ENCODE measurements at places on chromosomes 5 and 9.
A peak's percentile ranks its signal among the peaks of the same experiment; 100 is the strongest.

- DNase-seq: no peak
Observed at GRCh38 chr9:128288273-128289004, 12.4 kb downstream of the SWI5 start.

DNA sequence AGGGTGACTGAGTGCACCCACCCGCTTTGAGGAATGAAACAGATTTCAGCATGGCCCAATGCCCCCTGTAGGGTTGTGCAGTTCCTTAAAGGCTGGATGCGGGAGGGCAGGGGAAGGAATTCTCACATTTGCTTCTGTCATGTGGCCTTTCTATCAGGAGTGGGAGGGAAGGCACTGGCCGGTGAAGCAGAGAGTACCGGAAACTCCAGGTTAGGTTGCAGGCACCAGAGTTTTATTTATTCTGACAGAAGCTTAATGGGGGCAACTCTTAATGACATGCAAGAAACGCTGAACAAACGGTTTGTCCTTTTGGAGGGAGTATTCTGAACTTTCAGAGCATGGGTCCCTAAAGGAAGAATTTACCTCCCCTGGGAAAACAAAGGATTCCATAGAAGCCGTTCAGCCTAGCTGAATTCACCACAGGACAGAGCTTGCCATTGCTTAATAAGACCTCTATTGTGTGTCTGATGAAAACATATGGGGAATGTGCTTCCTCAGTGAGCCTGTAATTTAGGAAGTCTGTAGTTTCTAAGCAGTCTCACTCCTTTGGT lies 44.1 kb upstream of the EQTN start:
- peak; percentile 56 for DNase-seq

- no peak for DNase-seq
Observed at GRCh38 chr9:86093788-86094555, 5.4 kb downstream of the GOLM1 start.

- DNase-seq: peak; percentile 40
Observed at GRCh38 chr5:122882831-122883230, 37.4 kb downstream of the SNX24 start.

GRCh38 chr5:122420537-122421236 lies 108.7 kb downstream of the SNCAIP start:
- DNase-seq: no peak

GRCh38 chr5:179825655-179826182 lies 5.0 kb downstream of the SQSTM1 start:
- no peak for DNase-seq

DNA sequence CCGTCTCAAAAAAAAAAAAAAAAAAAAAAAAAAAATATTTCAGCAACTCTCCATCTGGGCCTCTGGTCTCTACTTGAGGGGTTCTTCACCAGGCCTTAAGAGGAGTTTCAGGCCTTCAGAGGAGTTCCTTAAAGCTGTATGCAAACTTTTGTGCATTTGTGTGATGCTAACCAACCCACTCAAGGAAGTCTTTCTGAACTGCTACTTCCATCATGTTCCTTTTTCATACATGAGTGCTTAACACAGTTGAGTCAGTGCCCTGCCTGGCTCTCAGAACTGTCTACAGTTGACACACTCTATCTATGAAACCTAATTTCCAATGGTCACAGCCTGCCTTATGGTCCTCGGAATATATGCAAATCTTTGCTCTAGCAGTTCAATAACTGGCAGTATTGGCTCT lies 146.5 kb downstream of the MEF2C start:
- no peak for DNase-seq

GRCh38 chr9:133763272-133764183 lies 25.4 kb upstream of the SARDH start:
- no peak for DNase-seq

GRCh38 chr5:135437796-135438560 lies 9.2 kb downstream of the DCANP1 start:
- peak; percentile 8 for DNase-seq

DNA sequence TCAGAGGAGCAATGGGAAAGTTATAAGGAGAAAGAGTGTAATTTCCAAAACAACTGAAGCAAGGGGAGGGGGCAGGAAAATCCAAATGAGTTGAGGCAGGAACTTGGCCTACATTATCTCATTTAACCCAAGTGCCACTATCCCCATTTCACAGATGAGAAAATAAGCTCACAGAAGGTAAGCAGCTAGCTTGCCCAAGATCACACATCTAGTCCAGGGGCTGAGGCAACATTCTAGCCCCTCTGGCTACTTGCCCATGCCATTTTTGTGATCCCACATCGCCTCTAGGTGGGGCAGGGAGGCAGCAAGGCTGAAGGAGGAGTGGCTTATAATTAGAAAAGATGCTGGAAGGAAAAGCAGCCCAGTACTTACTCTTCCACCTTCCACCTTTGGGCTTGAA lies 2.6 kb upstream of the PSIP1 start:
- no peak for DNase-seq

DNA sequence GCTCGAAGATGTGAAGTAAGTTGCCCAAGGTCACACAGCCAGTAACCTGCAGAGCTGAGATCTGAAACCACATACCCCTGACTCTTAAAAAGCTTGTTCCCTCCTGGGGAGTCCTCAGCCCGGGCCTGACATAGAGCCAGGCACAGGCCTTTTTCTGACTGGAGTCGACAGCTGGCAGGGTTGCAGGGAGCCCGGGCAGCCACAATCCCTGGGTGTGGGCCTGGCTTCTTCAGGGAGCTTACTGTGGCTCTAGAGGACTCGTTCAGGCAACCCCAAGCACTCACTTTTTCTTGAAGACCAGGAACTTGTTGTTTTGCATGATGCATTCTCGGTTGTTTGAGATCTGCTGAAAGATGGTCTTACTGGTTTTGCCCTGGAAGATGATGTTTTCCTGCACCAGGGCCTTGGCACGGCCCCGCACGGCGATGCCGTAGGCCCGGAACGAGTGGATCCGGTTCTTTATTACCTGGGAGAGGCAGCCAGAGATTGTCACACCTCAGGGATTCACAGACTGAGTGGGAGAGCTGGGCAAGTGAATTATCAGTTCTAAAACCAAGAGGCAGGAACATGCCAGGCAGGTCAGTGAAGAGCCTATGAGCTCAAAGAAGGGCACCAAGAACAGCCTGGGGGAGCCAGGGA lies 30.0 kb downstream of the POLR1E start:
- no peak for DNase-seq

DNA sequence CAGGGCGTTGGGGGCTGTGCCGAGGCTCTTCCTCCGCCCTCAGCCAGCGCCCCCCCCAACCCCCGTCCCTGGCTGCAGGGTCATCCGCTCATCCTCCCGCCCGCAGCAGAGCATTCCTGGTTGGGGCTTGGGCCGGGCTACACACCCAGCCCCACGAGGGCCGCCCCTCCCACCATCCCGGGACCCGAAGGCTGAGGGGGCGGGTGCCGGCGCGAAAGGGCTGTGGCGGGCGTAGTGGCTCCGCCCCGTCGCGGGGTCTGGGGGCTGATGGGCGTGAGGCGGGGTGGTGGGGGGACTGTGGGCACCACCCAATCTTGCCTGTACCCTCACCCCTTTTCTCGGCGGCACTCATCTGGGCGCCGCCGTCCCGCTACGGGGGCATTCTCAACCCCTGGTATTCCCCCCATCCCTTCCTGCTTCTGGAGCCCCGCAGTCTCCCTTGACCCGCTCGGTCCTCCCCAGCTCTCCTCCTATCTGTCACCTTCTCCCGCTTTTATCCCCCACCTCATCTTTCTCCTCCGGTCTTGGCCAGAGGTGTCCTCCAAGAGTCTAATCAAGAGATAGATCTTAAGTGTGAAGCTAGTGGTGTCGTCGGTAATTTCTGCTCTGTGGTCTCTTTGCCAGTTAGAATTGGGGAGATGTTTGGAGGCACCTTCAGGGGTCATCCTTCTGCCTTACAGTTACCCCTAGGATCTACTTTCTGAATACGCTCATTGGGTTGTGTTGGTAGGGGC lies 1.6 kb downstream of the FER start:
- DNase-seq: peak; percentile 78

DNA sequence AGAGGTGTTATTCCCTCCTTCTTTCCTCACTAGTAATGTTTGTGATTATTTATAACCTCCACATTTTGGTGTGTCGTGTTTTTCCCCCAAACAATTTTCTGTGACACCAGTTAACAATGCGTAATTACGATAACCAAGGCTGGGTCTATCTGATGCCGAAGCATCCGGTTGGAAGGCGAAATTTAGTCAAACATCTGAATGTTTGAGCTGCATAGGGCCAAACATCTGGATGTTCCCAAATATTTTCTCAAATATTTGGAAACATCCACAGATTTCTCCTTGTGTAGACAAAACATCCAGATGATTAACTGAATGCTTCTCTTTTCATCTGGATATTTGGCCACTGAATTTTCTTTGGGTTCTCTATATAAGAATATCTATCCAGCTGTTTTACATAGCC lies 371.7 kb downstream of the NFIB start:
- DNase-seq: no peak

DNA sequence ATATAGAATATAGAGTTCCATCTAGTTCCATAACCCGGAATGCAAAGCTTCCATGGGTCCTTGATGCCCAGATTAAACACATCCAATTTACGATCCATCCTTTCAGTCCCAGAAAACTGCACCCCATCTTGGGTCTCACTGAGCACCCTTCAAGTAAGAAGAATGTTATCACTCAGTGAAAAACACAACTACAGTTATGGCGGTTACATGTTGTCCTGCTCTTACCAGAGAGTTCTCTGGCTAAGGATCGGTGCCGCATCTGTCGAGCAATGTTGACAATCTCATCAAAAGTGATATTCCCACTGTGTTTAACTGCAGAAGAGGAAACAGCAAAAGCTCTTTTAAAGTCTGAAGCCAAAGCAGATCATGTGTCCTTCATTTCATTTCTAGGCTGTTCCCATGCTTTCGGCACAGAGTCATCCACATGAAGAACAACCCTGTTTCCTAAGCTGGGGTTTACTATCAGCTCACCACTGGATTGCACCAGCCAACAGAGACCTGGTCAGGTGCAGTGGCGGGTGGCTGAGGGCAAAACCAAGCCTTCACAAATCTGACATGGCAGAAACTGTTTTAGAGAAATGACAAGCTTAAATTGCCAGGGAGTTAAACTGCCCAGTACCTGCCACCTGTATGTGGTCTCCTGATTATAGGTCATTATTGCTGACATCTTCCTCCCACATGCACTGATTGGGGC lies 2.9 kb downstream of the RPL12 start:
- no peak for DNase-seq

DNA sequence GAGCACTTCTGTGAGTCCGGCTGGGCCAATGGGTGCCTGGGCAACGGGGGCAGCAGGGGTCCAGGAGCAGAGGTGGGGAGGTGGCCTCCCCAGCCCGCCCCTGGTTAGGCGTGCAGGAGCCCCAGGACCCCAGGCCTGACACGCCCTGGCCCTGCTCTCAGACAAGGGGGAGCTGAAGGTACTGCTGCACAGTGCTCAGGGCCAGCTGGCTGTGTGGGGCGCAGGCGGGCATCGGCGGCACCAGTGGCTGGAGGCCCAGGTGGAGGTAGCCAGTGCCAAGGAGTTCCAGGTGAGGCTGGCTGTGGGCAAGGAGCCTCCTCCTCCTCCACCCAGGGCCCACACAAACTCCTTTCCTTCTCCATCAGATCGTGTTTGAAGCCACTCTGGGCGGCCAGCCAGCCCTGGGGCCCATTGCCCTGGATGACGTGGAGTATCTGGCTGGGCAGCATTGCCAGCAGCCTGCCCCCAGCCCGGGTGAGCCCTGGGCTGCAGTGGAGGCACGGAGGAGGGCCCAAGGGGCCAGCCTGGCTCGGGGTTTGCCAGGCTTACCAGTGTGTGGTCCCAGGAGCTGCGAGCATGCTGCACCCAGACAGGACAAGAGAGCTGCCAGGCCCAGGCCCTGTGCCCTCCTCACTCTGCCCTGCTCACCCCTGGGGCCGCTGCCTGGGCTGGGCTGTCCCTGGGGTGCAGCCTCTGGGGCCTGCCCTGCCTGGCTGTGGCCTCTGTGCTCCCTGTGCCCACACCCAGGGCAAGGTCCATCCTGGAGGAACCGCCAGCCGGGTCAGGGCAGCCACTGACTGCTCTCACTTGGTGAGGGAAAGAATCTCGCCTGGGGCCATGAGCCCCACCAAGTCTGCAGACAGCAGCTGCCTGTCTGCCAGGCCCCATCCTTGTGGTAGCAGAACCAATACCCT lies 7.0 kb downstream of the MAMDC4 start:
- DNase-seq: no peak

- DNase-seq: no peak
Observed at GRCh38 chr9:134961331-134962064, 43.8 kb upstream of the FCN1 start.

All from kidney glomerular epithelial cell (primary cell).